ENCODE measurements at places on chromosomes 7 and 10.

- DNase-seq: no peak
Measured at GRCh38 chr10:117541405-117541908, 1.1 kb upstream of the EMX2 start.

- DNase-seq: no peak
Measured at GRCh38 chr10:543862-544822, 145.3 kb downstream of the DIP2C start.

DNA sequence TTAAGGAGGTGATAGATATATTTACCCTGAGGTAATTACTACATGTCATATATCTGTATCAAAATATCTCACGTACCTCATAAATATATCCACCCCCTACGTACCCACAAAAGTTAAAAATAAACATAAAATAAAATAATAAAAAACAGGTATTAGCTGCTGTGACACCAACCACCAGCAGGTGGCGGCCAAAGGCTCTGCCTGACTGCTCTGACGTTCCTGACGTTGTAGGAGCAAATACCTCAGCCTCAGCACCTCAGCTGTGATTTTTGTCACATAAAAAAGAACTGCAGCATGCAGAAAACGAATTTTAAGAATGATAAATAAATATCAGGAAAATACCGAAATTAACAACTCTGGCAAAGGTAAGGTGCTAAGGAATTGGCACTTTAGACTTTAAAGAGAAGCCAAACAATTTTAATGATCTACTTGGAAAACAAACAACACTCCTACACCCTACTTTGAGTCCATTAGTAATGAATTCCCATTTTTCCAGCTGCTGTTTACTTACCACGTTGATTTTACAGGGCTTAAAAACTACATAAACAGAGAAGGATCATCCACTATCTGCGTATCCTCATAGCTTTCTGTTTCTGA is 125.4 kb upstream of the TARP start:
- peak; percentile 47 for DNase-seq

DNA sequence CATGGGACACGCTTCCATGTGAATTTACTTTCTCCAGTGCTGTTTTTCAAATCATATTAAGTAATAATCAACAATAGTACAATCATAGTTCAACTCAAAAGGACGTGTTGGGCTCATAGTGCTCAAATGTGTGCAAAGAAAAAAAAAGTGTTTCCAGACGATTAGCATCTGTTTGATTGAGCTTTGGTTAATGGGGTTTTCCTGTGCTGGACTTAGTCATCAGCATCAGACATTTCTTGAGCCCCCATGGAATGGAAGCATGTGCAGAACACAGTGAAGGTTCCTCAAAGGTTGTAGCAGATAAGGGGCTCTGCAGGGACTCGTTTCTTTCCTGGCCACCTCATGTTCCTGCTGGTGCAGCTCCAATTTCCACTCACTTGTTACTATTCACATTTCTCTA is 233.9 kb downstream of the PAXIP1 start:
- no peak for DNase-seq

DNA sequence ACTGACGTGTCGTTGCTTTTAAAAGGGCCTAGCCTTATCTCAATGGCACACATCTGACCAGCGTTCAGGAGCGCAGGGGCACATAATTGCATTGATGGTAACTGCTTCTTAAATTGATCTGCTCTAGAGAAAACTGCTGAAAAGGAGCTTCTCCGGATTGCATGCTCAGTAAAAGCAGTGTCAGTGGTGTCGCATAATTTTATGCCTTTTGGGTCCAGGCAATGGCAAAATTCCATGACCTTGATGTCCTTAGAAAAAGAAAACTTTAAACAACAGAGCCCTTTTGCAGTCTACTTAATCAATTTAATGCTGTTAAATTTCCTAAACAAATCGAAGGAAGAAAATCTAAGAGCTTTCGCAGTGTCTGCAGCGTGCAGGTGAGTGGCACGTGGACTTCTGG is 75.7 kb downstream of the PTPRE start:
- no peak for DNase-seq

- no peak for DNase-seq
Measured at GRCh38 chr10:68625316-68625921, 65.3 kb downstream of the TET1 start.
